ENCODE measurements at places on chromosomes 1 and 21.

DNA sequence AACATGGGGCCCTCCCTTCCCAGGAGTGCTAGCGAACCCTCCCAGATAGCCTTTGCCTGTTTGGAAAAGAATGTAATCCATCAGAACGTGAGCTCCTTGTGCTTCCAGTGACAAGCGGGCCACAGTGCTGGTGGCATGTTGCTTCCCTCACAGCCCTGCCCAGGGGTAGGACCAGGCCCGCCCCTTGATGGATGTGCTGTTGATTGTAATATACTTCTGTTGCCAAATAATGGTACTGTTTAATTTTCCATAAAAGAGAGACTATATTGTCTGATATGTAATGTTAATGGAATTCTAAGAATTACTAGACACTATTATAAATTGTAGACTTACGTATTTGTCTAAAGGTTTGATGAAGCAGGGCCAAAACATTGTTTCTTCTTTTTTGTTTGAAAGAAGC is 16.4 kb downstream of the ATP5PO start:
- no peak for DNase-seq

DNA sequence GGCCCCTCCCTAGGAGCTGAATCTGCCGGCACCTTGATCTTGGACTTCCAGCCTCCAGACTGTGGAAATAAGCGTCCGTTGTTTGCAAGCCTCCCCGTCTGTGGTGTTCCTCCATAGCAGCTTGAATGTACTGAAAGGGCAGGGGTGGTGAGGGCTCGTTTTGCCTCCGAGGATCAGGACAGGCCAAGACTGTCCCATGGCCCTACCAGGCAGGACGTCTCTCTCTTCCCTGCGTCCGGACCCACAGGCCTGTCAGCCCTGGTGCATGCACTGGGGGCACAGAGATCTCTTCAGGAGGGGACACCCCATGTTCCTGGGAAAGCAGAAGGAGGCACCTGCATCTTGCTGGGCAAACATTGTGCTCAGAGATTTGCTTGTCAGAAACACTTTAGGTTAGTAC is 156.3 kb upstream of the C1orf174 start:
- no peak for DNase-seq

- no peak for DNase-seq
Observed at GRCh38 chr1:232353001-232353400, 276.9 kb downstream of the SIPA1L2 start.

GRCh38 chr1:61277121-61277690 is 194.8 kb downstream of the NFIA start:
- no peak for DNase-seq

DNA sequence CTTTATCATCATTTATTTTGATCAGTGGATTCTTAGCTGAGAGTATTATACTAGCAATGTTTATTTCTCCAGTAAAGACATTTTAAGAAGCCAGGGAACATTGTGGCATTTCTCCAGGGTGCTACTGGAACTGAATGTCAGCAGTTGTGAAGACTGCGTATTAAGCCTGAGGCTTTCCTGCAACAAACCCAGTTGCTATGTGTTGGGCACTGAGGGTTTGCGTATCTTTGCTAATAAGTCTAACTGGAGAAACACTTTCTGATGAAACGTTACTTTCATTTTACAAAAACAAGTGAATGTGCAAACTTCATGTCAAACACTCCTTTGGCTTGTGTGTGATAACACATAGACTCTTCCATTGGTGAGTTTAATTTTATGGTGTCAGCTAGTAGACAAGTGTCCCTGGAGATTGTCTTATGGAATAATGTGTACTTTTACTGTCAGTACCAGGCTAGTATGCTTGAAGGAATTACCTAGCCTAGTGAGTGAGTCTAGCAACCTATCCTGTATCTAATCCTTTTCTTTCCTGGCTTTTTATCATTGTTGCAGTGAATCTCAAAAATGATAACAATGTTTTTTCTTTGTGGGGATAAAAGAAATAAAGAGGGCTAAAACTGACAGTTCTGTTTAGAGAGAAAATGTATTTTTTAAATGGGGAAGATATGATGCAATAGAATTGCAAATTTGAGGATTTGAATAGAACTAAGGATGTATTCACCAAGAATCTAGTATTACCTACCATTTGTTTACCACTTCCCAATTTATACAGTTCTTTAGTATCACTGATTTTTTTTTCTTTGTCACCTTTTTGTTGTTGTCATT is 70.1 kb downstream of the MTR start:
- DNase-seq = no peak

- DNase-seq = no peak
Observed at GRCh38 chr1:205585835-205586785, 45.7 kb downstream of the ELK4 start.

GRCh38 chr1:68358439-68358838 is 91.3 kb downstream of the RPE65 start:
- DNase-seq = no peak

- DNase-seq = no peak
Observed at GRCh38 chr21:45411810-45412206, 6.8 kb downstream of the COL18A1 start.

- no peak for DNase-seq
Observed at GRCh38 chr1:29382851-29383745, 146.8 kb downstream of the PTPRU start.

GRCh38 chr1:173417563-173417962 is 59.6 kb upstream of the PRDX6 start:
- DNase-seq = no peak

DNA sequence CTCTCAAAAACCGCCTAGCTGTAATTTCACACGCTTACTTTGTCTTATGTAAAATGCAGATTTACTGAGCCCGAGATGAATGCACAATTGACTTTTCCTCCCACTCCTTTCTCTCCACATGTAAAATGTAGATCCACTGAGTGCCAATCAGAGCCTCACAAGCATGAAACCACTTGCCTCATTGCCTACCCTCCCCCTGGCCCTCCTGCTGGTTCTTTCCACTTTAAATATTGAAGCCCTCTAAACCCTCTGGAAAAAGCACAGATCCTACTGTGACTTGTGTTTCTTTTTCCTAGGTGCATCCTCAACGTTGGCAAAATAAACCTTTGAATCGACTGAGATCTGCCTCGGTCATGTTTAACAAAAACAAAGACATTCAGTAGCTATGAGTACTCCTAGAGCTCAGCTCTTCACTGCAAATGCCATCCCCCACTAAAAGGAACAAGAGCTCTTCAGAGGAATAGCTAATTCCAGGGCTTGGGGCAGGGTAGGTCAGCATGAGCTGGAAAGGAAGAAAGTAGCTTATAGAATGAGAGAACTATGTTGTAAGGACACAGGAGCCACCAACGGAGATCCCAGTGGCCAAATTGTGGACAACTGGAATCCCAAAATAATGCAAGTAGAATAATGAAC is 365.5 kb upstream of the RUNX1 start:
- DNase-seq = no peak

DNA sequence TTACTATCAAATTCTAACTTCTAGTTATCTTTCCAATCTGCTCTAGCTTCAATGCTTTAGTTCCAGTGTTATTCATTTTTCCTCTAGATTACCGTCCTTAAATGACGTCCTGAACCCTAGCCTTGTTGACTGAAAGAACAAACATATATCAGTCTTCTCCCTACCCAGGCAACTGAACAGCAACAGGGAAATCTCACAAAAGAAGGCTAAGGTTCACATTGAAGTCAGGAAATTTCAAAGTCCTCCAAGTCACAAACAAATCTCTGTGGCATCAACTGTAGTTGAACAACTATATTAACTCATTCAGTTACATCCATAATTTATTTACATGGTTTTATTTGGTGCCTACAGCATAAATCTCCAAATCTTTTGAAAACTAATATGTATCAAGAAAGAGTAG is 19.5 kb downstream of the FOXJ3 start:
- DNase-seq = no peak

GRCh38 chr1:9822897-9823692 is 670 bp downstream of the CLSTN1 start:
- no peak for DNase-seq

DNA sequence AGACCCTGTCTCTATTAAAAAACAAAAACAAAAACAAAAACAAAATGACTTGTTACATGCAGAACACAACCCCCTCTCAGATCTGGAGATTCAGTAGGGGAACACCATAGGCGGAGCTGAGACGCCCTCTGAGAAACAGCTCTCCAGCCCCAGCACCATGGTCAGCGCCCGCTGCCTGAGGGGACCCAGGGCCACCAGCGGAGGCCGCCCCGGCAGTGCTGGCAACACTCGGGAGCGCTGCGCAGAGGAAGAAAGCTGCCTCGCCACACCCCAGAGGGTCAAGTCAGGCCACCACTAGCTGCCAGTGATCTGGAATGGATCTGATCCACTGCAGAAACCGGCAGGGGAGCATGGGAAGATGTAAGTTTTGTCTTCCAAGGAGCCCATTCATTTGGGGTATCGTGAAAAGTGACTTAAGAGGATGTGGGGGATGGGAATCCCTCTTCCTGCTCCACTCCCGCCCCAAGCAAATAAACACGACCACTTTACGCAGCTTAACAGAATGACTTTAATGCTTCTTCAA is 3.1 kb downstream of the ACTA1 start:
- no peak for DNase-seq

DNA sequence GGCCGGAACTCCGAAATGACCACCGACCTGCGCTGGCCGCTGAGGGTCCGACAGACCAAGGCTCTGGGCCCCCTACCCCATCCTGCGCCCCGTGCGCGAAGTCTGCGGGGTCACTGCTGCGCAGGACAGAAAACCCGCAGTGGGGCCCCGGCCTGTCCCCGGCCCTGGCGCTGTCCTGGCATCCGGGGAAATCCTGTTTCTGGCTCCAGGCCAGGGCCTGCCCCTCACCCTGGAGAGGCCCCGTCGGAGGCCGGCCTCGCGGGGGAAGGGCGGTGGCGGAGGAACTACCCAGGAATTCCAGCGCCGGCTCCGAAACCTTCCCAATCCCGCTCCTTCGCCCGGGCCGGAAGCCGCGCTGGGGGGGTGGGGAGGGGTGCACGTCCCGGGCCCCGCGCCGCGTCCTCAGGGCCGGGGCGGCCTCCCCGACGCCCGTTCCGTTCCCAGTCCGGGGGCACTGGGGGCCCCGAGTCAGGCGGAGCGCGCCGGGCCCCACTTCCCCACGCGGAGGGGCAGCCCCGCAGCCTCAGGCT is 77.0 kb downstream of the MORN1 start:
- no peak for DNase-seq

- DNase-seq = no peak
Observed at GRCh38 chr1:53539226-53539625, 80.0 kb downstream of the DMRTB1 start.

DNA sequence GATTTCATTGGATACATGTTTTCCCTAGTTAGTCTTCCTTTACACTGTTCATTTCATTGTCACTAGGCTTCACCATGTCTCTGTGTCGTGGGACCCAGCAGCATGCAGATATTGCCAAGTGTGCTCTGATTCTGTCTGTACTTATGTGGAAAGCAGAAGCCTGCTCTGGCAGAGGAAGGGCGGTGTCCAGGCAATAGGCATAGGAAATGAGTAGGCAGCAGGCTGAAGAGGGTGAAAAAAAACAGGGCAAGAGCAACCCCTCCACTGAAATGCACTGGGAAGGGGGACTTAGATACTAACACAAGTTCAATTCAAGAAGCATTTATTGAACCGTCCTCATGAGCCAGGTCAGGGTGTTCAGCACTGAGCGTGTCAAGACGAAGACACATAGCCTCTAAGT is 85.2 kb upstream of the VAV3 start:
- no peak for DNase-seq

DNA sequence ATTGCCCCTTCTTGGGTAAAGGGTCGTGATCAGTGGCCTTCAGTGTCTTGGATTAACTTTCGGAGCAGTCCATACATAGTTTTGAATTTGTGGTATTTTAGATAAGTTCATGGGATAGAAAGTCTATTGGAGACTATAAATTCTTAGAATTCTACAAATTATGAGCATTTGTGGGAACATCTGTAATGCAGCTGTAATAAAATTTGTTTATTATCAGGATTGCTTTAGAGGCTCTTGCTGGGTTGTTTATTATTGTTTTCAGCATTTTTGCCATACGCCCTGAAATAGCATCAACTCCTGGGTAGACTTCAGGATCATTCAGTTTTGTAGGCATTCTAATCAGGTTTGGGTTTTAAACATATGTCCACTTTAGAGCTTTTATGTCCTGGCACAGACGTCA is 16.1 kb downstream of the LAMC1 start:
- no peak for DNase-seq

- no peak for DNase-seq
Observed at GRCh38 chr1:9009438-9010370, 16.5 kb downstream of the SLC2A7 start.

DNA sequence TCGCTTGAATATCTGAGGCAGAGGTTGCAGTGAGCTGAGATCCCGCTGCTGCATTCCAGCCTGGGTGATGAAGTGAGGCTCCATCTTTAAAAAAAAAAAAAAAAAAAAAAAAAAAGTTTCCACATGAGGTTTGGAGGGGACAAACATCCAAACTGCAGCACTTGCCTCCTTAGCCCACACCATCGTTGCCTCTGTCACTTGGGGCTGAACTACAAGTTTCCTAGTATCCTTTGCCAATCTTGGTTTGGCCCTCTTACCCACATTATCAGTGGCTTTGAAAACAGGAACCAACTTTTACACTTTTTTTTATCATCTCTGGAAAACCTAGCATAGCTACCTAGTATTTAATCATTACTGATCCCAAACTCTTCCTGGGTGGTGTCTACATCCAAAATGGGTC is 59.2 kb downstream of the CLSTN1 start:
- no peak for DNase-seq

- DNase-seq = no peak
Observed at GRCh38 chr1:8450312-8450711, 132.4 kb downstream of the SLC45A1 start.

GRCh38 chr1:13808729-13809131 is 108.7 kb downstream of the PRDM2 start:
- DNase-seq = no peak

DNA sequence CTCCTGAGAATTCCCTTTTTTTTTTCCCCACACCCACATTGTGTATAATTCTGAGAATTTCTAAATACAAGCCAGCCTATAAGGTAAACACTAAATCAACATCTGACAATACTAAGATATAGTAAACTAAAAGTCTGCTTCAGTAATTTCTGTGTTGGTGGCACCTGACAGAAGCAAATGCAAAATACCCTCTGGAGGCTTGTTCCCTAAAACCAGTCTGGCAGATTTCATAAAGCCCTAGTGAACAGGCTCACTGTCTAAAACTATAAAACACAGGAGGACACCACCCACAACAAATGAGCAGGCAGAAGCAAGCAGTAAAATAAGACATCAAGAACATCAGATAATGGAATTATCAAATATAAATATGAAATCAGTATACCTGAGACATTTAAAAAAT is 11.5 kb downstream of the TRIM33 start:
- no peak for DNase-seq

DNA sequence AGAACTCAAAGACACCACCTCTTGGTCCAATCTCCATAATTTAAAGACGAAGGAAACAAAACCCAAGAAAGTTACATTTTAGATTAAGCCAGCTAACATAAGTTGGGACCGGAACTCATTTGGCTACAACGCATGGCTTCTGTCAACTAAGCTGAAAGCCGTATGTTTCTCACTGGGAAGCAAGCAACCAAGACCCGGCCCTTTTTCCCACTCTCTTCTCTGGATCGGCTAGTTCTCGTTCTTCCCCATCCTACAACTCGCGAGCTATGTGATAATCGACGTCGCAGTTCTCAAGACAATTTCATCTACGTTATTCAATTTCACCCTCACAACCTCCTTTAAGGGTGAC is 601 bp downstream of the CCT8 start:
- DNase-seq = no peak

All from activated B cell treated with CpG ODN at 0.5 μM for 24 hours (primary cell).